ENCODE measurements at places on chromosomes 11 and 22.

GRCh38 chr22:27795696-27796517 lies 5.6 kb downstream of the MN1 start:
- no peak for DNase-seq

DNA sequence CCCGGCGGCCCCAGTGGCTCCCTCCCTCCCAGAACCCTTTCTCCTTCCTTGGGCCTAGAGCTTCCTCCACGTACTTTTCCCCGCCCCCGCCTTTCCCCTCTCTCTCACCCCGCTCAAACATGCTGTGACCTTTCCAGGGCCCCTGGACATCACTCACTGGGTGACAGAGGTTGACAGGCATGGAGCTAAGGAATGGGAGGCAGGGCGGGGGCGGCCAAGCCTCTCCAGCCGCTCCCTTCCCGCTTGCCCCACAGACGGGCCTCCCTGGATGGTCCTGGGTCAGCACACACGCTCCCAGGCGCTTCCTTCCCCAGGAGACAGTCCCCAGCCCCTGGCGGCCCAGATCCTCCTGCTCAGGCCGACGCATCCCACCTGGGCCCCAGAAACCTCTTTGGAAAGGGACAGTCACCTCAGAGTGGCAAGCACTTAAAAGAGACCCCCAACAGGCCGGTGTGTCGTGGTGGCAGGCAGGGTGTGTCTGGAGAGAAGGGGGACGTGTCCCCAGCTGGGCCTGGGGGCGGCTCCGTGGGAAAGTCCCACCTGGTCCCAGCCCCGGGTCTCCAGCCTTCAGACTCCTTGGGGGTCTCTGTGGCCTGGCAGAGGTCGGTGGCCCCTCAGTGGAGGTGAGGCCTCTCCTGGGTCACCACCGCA lies 8.8 kb downstream of the H19 start:
- DNase-seq: no peak

GRCh38 chr11:134014511-134014910 lies 54.4 kb upstream of the JAM3 start:
- no peak for DNase-seq

- DNase-seq: no peak
Observed at GRCh38 chr11:71170624-71171423, 81.6 kb downstream of the SHANK2 start.

GRCh38 chr11:78427615-78428265 lies 10.1 kb upstream of the GAB2 start:
- DNase-seq: no peak
